ENCODE measurements at places on chromosomes 4 and X. TPM values are rescaled to one million over a fixed set of nuclear protein-coding genes. Genes with fewer than 3 reads are reported as not detected.

DNA sequence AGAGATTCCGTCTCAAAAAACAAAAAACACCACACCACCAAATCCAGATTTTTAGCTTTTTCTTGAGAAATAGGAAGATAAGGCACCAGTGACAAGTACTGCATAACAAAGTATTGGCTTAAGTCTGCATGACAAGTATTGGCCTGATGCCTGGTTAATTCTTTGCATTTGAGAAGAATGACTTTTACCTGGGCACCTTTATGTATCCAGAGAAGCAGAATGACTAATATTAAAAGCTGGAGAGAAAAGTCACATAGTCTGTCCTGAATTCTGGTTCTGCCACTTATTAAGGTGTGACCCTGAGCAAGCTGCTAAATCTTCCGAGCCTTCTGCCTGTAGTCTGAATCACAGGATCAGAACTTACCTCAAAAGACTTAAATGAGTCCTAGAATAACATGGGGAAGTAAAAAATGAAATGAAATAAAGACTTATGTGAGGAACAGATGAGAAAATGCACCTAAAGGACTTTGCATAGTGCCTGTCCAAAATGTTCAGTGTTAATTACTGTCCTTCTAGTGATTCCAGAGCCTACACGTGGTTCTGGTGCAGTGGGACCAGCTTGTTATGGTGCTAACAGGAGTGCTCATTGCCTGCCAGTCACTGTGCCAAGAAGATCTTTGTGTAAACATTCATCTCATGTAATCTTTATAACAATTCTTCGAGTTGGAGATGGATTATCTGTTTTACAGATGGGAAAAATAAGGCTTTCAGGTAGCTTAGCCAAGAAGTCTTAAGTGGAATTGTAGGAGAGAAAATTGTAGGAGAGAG, 31.6 kb downstream of the UGDH start:
- peak; percentile 94 for DNase-seq

The PLP2 gene
- 20.4 TPM for total RNA-seq

The USP11 gene
- 6.1 TPM for total RNA-seq

- DNase-seq, result no peak
Observed at GRCh38 chr4:37659696-37660095, 26.5 kb downstream of the RELL1 start.

The COX7B2 gene
- total RNA-seq, result not detected

- peak; percentile 12 for DNase-seq
Observed at GRCh38 chr4:77734928-77735327, 84.2 kb downstream of the CNOT6L start.

GRCh38 chr4:26859762-26860156, 882 bp upstream of the STIM2 start:
- peak; percentile 51 for DNase-seq

GRCh38 chr4:120053911-120054310, 12.7 kb downstream of the MAD2L1 start:
- DNase-seq, result no peak

DNA sequence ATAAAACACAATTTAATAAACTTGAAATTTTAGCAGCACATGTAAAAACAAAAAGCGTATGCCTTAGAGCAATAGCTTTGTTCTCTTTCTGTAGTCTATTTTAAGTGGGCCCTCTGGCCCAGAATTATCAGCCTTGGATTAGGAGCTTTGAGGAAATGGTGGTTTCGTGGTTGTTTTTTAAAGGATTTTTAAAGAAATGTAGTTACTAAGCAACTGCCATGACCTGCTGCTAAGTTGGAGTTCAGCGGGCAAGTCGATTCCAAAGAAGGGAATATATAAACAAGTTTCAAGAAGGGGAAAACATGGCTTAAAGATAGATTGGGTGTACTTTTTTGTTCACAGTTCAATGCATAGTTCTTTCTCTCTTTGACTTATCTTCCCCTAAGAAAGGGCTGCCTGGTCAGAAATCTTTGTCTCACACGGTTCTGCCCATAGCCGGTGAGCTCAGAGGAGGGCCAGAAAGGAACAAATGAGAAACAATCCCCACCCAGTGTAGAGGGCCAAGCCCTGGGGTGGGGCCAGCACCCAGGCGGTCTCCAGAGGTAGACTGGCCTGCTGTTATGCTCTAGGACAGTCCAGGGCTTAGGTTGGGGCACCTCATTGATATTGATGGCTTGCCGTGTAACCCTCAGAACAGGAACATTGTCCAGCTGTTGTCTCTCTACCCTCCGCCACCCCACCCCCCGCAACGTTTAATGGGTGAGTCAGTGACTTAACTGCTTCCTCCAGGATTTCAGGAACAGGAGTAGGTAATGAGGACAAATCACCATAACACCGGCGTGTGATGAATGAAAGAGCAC, 32.5 kb downstream of the DLG3 start:
- DNase-seq, result peak; percentile 60

GRCh38 chrX:39759526-39760224, 338.1 kb downstream of the BCOR start:
- no peak for DNase-seq

The CCKAR gene
- not detected for total RNA-seq

- DNase-seq, result no peak
Observed at GRCh38 chrX:41334363-41335197, 618 bp downstream of the DDX3X start.

The C4orf50 gene
- not detected for total RNA-seq

All from bronchial epithelial cell (primary cell).